Kidney epithelial cell (primary cell): ENCODE measurements at places on chromosomes 7 and 10.

DNA sequence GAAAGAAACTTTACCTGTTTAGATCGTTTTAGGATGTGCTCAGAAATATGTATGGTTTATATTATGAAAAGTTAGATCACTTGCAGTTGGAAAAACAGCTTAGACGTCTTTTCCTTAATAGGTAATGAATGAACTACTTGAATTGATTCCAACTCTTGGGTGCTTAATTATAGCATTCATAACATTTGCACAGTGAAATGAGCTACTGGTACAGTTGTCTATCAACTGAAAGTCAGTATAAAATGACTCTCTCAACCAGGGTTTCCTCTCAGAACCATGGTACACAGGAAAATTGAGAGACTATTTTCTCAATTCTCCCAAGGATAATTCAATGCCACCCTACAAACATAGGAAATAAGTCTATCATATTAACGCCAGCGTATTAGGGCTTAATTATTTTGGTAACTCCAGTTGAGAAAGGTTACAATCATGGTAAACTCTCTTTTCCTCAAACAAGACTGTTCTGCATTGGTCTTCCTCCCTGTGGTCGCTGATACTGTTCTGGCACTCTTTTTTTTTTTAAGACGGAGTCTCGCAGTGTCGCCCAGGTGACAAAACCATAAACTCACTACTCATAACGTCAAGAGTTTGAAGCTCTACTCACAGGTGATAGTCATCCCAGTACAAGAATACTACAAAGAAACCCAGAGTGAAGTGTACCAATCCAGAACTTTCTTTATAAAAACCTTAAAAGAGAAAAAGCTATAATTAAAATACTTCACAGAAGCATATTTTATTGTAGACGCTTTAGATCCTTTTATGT lies 2.0 kb downstream of the ANLN start:
- DNase-seq: no peak

DNA sequence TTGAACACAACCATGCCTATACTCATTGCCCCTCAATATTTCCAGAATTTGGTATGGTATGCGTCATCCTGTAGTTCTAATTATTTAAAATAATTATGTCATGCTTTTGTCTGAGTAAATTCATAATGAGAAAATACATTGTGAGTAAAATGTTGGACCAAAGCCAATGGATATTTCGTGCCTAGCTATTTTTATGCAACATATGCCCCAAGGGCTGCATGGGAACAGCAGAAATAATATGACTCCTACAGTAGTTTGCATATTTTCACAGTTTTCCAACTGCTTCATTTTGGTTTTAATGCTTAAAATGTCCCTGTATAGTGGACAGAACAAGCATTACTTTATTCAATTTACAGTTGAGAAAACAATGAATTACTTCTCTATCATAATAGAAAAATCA lies 1115.6 kb upstream of the GHITM start:
- DNase-seq: no peak

GRCh38 chr10:117461766-117462423 lies 80.7 kb upstream of the EMX2 start:
- DNase-seq: peak; percentile 92

DNA sequence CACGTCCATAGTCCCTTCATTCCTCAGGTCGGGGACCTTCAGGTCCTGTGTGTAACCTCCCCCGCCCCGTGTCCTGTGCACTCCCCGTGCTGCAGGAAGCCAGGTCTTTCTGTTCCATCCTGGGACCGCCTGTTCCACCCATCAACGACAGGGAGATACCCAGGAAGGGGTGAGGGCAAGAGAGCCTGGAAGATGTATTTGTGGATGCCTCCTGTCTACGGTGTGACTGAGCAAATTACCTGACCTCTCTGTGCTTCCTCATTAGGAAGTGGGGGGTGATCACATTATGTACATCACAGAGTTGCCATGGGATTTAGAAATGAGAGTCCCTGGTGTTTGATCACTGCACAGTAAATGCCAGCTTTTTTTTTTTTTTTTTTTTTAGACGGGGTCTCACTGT lies 46.3 kb downstream of the GRID2IP start:
- DNase-seq: no peak

DNA sequence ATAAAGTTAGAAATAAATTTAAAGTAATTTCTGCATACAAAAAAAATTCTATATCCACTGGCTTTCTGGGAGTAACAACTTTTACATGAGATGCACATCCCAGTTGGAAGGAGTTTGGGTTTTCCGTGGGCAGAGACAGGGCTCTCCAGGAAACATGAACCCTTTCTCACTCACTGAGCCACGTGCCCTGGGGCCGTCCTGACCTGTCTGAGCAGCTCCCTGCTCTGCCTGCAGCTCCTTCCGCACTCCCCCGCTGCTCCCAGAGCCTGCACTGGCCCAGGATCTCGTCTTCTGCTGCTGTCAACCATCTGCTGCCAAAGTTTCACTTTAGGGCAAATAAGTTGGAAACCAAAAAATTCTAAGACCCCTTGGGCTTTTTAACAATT lies 169.1 kb downstream of the DIP2C start:
- DNase-seq: no peak

DNA sequence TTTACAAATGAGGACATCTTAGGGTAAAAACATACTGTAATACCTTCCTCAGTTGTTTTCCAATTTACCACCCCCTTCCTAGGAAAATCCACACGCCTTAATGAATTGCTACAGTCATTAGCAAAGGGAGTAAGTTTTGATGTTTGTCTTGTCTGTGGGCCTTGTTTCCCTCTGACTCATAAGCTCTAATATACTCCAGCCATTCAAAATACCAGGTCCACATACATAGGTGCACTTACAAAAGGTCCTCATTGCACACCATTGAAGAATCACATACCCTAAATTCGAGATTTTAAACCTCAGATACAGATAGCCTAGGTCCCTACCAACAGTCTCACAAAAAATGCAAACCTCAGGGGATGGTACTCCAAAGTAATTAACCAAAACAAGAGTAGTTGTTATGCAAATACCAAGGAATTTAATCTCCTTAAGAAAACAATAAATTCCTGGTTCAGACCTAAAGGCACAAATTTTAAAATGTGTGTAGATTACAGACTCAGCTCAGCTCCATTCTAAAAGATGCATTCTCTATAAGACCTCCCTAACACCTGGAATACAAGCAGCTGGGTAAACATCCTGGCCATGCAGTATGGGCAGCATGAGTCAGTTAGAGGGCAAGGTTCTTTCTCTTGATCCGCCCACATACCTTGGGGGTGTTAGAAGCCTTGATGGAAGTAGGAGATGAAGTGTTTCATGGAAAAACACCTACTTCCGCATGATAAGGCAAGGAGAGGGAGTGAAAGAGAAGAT lies 3.0 kb upstream of the LIPK start:
- DNase-seq: peak; percentile 96

DNA sequence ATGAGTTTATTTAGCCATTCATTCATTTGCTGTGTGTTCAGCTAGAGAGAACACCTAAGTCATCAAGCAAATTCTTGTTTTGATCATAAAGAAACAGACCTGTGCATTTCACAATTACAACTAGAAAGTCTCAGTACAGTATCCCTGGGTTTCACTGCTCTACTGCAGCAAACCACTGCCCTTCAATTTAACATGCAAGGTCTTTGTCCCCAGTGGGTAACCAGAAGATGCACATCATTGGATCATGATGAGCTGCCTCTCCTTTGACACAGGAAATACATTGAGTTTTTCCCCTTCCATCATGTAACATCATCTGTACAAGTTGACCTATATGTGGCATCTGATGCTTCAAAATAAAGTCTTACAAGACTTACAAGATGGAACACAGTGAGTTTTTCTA lies 70.5 kb upstream of the MRLN start:
- DNase-seq: no peak

GRCh38 chr7:87993269-87993668 lies 59.2 kb downstream of the ADAM22 start:
- no peak for DNase-seq

GRCh38 chr7:27103489-27104226 lies 1.2 kb upstream of the HOXA2 start:
- no peak for DNase-seq

- peak; percentile 67 for DNase-seq
Observed at GRCh38 chr10:97888641-97889262, 39.1 kb downstream of the GOLGA7B start.

GRCh38 chr7:50555594-50556140 lies 9.5 kb downstream of the DDC start:
- DNase-seq: no peak

GRCh38 chr10:95729323-95730055 lies 26.5 kb upstream of the ENTPD1 start:
- DNase-seq: no peak

GRCh38 chr7:76048668-76048988 lies 722 bp downstream of the MDH2 start:
- DNase-seq: no peak

DNA sequence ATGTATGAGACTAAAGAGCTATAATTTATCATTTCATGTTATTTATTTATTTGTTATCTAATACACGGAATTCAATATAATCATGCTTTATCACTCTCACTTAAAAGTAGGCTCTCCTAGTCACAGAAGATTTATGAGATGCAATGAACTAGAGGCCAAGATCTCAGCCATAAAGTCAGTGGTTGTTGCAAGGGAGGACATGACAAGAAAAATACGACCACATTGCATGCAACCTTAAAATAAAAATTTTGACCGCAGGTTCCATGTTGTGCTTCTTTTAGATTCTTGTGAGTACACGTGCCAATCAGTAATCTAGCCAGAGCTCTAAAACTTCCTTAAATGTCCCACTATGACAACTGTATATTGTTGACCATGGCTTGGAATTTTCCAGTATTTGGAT lies 75.9 kb upstream of the SP8 start:
- no peak for DNase-seq

DNA sequence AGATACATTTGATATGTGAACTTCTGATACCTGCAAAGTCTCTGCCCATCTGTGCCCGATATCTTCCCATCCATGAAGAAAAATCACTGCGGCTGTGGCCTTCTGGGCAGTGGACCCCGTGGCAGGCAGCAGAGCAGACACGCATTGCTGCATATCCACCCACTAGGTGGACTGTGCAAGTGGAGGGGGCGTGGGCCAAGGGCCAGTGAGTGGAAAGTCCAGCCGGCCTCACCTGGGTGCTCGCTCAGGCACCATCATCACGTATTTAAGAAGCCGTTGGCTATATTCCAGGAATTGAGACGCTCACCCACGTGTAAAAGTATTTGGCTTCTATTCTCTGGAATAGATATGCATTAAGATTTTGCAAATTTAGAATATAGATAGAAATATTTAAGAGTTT lies 30.8 kb upstream of the SLC13A1 start:
- DNase-seq: no peak

- DNase-seq: peak; percentile 75
Observed at GRCh38 chr10:88110355-88110754, 246.9 kb downstream of the PTEN start.

DNA sequence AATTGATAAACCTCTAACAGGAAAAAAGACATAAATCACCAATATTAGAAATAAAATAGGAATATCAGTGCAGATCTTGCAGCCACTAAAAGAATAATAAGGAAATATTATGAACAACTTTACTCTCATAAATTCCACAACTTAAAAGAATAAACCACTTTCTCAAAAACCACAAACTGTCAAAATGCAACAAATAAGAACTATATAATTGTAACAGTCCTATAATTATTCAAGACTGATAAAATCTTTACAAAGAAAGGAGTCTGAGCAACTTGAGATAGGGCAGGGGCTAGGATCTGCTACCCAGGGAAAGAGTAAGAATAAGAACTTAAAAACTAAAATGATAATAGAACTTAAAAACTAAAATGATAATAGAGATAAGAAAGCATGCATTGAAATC lies 169.5 kb upstream of the GDF10 start:
- DNase-seq: no peak

DNA sequence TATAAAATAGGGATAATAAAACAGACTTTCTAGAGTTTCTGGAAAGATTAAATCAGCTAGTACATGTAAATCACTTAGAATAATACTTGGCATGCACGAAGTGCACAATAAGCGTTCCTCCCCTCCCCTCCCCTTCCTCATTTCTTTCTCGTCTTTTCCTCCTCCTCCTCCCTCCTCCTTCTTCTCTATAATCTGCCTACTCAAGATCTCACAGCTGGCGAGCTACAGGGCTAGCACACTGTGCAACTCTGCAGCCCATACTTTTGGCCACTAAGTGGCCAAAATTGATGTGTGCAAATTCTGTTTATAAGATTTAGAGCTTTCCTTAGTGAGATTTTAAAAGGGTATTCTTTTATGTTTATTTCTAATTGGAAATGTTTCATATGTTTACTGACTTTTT lies 565.3 kb downstream of the PHTF2 start:
- DNase-seq: no peak

DNA sequence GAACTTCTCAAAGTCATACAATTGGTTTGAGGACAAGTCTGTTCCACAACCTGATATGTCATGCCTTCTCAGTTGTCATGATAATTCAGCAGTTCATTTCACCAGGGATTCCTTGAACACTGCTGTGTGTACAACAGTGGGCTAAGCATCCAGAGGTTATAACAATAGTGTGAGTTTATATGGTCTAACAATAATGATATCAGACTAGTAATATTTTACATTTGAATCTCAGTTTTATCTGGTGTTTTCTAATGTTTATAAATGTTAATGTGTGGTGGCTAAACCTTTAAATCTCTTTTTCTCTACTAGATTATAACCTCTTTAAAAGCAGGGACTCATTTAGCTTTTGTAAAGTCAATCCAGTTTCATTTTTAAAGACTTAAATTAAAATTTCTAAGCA lies 48.7 kb downstream of the BTRC start:
- DNase-seq: no peak

- no peak for DNase-seq
Observed at GRCh38 chr10:65798133-65798532, 1127.7 kb upstream of the LRRTM3 start.

GRCh38 chr10:58956926-58957325 lies 219.5 kb upstream of the PHYHIPL start:
- DNase-seq: no peak

DNA sequence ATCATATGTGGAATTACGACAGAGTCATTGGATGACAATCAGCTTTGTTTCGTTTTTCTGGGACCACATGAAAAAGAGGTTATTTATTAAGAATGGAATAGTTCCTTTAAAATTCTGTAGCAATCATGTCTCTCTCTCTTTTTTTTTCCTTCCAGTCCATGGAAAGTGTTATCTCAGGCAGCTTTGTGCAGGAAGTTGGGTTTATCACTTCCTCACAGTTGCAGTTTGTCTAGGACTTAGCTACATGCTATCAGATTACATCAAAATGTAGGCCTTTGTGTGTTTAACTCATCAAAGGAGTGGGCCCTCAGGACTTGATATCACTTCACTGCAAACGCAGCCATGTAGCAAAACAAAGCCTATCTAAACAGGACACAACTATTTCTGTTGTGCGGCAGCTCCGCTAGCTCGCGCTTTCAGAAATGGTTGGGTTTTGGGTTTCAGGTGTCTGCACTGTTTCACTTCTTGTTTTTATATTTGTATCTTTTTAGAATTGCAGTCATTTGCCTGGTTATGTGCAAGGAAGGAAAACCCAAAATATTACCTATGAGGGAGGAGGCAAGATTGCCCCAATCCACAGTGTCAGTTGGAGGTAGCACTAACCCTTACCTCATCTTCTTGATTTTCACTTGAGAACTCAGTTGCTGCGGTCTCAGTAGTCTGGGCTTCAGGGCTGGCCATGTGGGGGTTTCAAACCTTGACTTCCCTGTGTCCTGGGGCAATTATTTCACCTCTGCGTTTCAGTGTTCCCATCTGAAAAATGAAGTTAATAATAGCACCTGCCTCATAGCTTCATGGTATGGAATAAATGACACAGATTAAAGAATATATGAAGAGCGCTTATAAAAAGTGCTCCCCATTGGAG lies 66.7 kb downstream of the HHEX start:
- DNase-seq: no peak

- DNase-seq: no peak
Observed at GRCh38 chr10:48209241-48209640, 65.3 kb downstream of the FRMPD2 start.
